ENCODE measurements at places on chromosomes 3 and 15.

- no peak for DNase-seq
These were observed 90.5 kb downstream of the CCNL1 start for GRCh38 chr3:157069406-157069805.

- DNase-seq, result no peak
These were observed 24.6 kb upstream of the ZNF280D start for GRCh38 chr15:56757875-56758274.

DNA sequence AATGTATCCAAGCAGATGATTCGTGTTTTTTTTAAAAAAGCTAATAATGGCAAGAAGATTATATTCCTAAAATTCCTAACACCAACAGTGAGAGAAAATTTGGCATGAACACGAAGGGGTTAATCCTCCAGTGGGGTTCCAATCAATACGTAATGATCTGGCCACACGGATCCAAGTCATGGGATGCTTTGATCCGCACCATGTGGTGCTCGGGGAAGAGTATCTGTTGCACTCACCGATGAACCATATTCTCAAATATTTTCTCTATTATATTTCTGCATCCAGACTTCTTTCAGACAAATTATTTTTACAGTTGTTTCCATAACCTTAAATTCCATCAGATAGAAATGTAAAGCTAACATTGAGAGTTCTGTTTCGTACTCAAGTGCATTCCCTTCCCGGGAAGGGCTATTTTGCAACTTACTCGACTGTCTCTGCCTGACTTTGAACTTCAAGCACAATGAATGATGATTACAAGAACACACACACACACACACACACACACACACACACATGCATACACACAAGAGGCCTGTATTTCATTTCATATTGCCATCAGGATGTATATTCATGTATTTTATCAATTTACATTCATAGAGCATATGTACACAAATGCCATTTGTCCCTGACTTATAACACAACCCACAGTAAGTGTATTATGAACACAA, 567.2 kb downstream of the FOXP1 start:
- DNase-seq, result no peak

DNA sequence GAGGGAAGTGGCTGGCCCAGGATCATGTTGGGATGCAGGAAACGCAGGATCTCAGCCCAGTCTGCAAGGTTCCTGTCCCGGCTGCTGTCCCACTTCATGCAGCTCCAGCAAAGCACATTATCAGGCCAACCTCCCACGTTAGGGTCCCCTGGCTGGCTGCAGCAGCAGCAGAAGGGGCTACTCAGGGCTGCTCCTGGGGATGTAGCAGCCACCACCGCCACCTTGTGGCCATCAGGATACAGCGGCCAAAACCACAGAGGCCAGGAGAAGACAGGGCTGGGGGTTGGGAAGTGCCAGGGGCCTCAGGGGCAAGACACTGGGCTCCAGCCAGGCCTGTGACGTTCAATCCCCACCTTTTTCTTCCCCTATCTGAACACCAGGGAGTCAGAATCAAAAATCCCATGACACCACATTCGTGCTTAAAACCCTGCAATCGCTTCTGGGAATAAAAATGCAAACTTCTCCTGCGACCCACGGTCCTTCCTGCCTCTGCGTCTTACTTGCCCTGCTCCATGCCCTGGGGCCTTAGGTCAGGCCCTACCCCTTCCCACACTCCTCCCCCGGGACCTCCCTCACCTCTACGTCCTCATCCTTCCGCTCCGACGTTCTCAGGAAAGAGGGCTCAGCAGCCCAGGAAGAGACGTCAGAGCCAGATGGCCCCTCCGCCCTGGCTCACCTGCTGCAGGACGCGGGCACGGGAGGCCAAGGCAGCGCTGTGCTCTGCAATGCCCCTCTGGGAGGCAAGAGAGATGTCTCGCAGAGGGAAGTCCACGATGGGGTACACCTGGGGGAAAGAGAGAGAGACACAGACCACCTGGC, 21.5 kb downstream of the SSUH2 start:
- no peak for DNase-seq

DNA sequence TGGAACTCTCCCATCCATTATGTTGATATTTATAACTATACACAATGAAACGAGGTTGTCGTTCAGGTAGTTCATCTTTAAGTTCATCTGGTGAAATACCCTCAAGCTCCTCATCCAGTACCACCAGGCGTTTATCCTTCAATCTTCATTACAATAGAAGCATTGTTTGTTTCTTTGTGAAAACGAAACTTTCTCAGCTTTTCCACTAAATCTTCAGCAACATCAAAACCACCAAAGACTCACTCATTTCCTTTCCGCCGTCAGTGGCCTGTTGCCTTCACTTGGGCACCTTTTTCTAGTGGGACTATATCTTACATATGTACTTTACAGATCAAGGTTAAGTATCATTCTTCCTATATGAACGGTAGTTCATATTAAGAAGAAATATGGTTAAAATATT, 44.1 kb upstream of the TFG start:
- DNase-seq, result no peak

- no peak for DNase-seq
These were observed 10.7 kb upstream of the ANXA2 start for GRCh38 chr15:60408463-60408981.

- no peak for DNase-seq
These were observed 258.9 kb downstream of the PDZRN3 start for GRCh38 chr3:73365756-73366397.

DNA sequence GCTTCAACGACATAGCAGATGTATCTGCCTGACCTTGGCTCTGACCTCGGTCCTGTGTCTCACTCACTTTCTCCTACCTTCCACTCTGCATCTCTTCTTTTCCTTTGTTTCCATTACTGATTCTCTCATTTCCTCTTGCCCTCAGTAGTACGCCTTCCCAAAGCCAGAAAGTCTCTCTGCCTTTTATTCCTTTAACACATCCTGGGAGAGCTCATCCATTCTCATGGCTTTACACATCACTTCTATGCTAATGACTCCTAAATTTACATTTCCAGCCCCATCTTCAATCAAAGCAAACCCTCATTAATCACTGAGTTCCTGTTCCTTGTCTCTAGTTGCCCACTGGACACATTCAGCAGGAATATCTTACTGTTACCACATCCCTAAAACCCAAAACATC, 938.6 kb downstream of the NTRK3 start:
- DNase-seq, result no peak

- DNase-seq, result no peak
These were observed 74.9 kb upstream of the ZBED2 start for GRCh38 chr3:111669926-111670630.

- no peak for DNase-seq
These were observed 46.0 kb upstream of the TSEN2 start for GRCh38 chr3:12438318-12438717.

- no peak for DNase-seq
These were observed 11.2 kb upstream of the SUMF1 start for GRCh38 chr3:4478261-4478660.
